Fibroblast of the aortic adventitia (primary cell): ENCODE measurements at places on chromosomes 16 and 17. TPM values are rescaled to one million over a fixed set of nuclear protein-coding genes. Genes with fewer than 3 reads are reported as not detected.

GRCh38 chr17:30421592-30421991 lies 42.9 kb downstream of the CPD start:
- DNase-seq: no peak

Gene PIK3R5
- not detected in 2 replicates for total RNA-seq

- DNase-seq: no peak
Measured at GRCh38 chr16:54690306-54690705, 240.4 kb upstream of the IRX5 start.

Gene XAF1
- total RNA-seq: 27.5 and 47.1 TPM in 2 replicates

DNA sequence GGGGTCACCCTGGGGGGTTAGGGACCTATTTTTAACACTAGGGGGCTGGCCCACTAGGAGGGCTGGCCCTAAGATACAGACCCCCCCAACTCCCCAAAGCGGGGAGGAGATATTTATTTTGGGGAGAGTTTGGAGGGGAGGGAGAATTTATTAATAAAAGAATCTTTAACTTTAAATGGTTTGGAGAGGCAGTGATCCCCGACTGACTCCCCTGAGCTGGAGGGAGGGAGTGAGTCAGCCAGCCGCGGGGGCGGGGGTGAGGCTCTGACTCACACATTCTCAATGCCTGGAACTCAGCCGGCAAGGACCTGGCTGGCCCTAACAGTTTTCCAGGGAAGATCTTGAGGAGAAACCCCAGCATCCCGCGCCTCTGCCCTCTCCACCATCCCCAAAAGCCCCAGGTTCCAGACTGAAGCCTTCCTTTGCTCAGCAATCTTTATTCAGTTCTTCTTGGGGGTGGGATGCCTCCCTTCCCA lies 1.5 kb downstream of the HCFC1R1 start:
- peak; percentile 96 for DNase-seq

Gene RNF112
- total RNA-seq: 0.36 and 2.3 TPM in 2 replicates
